ENCODE measurements at places on chromosomes 4 and X.

DNA sequence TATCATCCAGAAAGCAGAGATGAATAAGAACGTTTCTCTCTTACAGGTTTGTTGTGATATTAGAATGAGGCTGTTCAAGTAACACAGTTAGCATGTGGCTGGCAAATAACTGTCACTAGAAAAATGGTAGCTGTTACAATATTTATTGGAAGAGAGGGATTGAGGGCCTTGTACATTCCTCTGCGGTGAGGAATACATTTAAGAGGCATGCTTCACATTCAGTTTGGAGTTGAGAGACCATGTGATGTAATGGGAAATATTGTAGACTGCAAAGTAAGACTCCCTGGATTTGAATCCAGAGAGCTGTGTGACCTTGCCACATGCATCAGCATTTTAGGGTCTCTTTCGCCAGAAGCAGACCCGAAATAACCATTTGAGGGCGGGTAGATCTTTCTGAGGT lies 104.8 kb upstream of the KIT start:
- no peak for DNase-seq

DNA sequence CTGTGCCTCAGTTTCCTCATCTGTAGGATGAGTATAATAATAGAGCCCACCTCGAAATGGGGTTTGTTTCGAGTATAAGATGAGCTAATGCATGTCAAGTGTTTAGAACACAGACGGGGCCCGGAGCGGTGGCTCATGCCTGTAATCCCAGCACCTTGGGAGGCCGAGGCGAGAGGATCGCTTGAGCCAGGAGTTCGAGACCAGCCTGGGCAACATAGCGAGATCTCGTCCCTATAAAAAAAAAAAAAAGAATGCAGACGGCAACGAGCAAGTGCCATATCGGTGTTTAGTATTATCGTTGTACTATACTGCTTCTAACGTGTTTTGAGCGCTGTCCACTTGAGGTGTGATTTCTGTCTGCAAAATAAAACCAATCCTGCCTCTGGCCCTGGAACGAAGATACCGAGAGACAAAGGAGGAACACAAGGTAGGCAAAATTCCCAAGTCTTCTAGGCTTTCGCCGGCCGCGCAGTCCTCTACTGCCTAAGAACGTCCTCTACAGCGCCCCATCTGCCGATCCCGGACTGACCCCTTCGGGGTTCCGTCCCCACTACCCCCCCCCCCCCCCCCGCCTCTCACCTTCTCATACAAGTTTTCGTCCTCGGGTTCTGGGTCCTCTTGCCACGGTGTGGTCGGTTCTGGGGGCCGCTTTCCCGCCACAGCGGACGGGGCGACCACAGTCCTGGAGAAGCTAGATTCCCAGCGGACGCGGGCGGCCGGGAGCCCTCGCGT lies 442 bp downstream of the NDUFB11 start:
- DNase-seq: no peak

DNA sequence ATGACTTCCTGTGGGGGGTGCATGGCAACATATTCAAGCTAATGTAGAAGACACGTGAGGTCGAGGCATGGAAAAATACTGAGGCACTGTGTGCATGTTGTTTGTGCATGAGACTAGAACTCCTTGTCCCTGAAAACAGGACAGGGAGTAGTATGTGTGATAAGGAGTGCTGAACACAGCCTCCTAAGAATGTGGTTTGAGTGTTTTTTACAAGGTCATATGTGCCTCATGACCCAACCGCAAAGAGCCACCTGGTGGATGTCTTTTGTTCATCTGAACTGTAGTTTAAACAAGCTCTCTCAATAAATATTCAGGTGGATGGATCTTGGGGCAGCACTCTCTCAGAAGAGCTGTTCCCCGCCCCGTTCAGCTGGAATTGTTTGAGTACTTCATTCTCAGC lies 226.6 kb downstream of the NLGN4X start:
- DNase-seq: no peak

DNA sequence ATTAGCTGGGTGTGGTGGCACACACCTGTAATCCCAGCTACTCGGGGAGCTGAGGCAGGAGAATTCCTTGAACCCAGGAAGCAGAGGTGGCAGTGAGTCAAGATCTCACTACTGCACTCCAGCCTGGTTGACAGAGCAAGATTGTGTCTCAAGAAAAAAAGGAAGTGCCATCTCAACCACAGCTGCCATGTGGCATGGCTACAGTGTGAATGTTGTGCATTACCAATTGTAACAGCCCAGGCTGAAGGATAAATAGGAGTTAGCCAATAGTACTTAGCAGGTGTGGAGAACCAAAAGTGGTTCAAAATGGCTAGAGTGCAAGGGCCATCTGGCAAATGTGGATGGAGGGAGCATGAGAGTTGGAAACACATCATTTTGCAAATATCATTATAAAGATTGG lies 28.9 kb downstream of the SLC25A5 start:
- no peak for DNase-seq

- DNase-seq: no peak
These were observed 22.0 kb downstream of the FAM133A start for GRCh38 chrX:93695981-93696380.

- DNase-seq: no peak
These were observed 11.0 kb upstream of the CXCL2 start for GRCh38 chr4:74109870-74110605.

GRCh38 chr4:15451866-15452765 lies 17.6 kb upstream of the CC2D2A start:
- DNase-seq: no peak

DNA sequence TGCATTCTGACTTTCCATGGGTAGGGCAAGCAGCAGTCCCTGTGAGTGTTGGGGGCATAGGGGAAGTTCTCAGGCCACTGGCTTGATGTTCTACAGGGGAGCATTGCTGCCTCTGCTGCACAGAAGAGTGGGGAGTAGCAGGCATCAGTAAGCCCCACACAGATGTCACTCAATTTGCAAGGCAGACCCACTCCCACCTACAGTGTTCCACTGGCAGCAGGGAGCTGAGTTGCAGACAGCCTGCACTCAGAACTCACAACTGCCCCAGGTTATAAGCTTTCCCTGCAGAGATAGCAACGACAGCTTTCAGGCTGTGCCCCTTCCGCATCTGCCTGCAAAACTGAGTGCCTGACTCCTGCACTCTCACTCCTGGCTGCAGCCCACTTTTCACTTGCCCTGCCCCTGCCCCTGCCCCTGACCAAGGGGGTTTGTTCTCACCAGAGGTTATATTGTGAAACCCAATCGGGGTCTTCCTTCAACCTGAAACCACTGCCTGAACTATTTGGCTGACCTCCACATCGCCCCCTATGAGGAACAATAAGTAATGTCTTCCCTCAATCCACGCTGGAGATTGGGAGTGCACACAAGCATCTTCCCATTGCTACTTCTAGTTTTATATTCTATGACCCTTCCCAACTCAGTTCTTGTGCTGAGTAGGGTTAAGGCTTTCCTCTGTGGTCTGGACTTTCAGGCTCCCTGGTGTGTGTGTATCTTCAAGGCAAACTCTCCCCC lies 227.4 kb upstream of the CXorf51B start:
- DNase-seq: no peak

- DNase-seq: no peak
These were observed 38.2 kb downstream of the TRPC3 start for GRCh38 chr4:121913667-121914066.
